ENCODE measurements at places on chromosomes 1 and 21.

DNA sequence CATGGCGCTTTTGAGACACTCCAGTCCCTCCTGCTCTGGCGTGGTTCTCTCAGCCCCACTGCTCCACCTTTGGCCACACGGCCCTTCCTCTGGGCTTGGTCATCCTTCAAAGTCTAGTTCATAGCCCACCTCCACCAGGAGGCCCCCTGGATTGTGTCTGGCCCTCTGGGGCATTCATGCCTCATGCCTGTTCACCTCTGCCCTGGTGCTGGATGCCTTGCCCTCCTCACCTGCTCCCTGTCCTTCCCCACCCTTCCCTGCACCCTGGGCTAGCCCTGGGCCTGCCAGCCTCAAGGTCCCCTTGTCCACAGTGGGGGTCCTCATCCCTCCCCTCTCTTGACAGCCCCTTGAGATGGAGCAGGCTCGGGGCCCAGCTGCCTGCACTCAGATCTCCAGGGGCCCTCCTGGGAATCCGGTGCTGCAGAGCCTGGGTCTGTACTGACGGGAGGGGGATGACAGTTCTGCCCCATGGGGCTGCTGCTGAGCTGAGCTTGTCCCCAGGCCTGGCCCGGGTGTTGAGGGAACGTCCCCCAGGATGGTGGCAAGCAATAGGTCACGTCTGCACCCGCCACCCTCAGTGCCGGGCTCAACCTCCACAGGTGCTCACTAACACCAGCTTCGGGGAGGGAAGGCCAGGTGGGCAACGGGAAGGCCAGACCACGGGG is 18.4 kb downstream of the PRXL2B start:
- DNase-seq, result no peak

DNA sequence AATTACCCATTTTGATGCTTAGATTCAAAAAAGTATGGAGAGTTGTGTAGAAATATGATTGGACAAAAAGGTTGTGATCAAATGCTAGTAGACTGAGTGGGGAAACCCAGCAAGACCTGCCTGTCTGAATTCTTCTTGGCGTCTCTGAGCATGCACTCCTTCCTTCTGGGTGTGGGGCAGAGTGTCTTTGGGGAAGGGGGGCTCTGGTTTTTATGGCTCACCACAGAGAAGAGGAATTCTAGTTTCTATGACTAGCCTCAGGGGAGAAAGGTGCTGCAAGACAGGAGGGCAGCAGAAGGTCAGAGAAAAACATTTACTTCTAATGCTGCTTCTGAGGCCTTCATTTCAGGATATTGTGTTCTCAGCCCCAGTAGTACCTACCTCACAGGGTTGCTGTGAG is 33.9 kb upstream of the PIGC start:
- no peak for DNase-seq

GRCh38 chr1:7149080-7149838 is 364.0 kb downstream of the CAMTA1 start:
- no peak for DNase-seq

- DNase-seq, result no peak
These were observed 326.7 kb upstream of the RGS18 start for GRCh38 chr1:191831572-191831971.

- no peak for DNase-seq
These were observed 143.3 kb upstream of the ST6GALNAC5 start for GRCh38 chr1:76723949-76724348.

- DNase-seq, result no peak
These were observed 28.4 kb downstream of the EXTL2 start for GRCh38 chr1:100866041-100866900.

DNA sequence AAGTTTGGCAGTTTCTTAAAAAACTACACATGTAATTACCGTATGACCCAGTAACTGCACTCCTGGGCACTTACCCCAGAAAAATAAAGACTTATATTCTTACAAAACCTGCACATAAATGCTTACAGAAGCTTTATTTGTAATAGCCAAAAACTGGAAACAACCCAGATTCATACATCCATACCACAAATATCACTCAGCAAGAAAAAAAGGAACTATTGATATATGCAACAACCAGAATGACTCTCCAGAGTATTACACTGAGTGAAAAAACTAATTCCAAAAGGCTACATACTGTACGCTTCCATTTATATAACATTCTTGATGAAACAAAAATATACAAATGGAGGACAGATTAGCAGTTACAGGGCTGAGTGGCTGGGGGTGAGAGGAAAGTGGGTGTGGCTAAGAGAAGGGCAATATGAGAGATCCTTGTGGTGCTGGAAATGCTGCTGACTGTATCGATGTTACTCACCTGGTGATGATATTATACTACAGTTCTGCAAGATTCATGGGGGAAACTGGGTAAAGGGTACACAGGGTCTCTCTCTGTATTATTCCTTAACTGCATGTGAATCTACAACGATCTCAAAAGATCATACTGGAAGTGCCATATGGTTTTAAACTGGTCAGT is 96.0 kb upstream of the GNG4 start:
- no peak for DNase-seq

GRCh38 chr1:150161747-150162581 is 12.2 kb downstream of the PLEKHO1 start:
- no peak for DNase-seq

GRCh38 chr1:111884772-111885443 is 104.6 kb downstream of the KCND3 start:
- DNase-seq, result no peak
